ENCODE measurements at places on chromosomes 16 and 17. TPM values are rescaled to one million over a fixed set of nuclear protein-coding genes. Genes with fewer than 3 reads are reported as not detected.
A peak's percentile ranks its signal among the peaks of the same experiment; 100 is the strongest.

- no peak overlapping the region for H3K4me3 ChIP-seq
- no peak overlapping the region for H3K27ac ChIP-seq
- peaks cover 11% of the 10 kb centered on the region for H3K4me1 ChIP-seq
- DNase-seq = no peak
- peaks cover 2% of the 10 kb centered on the region for H3K36me3 ChIP-seq
- no peaks in the 10 kb centered on the region for H3K27me3 ChIP-seq
Measured at GRCh38 chr17:82876602-82877379, 37.0 kb upstream of the ZNF750 start.

GRCh38 chr16:87319011-87319410 lies 1.8 kb upstream of the C16orf95 start:
- H3K4me3 ChIP-seq = 0 out of 2 replicates have a peak overlapping the region, but pooled peaks have one; percentile 99
- no peaks in the 10 kb centered on the region for H3K4me1 ChIP-seq
- H3K27ac ChIP-seq = no peak overlapping the region
- H3K27me3 ChIP-seq = no peaks in the 10 kb centered on the region

DNA sequence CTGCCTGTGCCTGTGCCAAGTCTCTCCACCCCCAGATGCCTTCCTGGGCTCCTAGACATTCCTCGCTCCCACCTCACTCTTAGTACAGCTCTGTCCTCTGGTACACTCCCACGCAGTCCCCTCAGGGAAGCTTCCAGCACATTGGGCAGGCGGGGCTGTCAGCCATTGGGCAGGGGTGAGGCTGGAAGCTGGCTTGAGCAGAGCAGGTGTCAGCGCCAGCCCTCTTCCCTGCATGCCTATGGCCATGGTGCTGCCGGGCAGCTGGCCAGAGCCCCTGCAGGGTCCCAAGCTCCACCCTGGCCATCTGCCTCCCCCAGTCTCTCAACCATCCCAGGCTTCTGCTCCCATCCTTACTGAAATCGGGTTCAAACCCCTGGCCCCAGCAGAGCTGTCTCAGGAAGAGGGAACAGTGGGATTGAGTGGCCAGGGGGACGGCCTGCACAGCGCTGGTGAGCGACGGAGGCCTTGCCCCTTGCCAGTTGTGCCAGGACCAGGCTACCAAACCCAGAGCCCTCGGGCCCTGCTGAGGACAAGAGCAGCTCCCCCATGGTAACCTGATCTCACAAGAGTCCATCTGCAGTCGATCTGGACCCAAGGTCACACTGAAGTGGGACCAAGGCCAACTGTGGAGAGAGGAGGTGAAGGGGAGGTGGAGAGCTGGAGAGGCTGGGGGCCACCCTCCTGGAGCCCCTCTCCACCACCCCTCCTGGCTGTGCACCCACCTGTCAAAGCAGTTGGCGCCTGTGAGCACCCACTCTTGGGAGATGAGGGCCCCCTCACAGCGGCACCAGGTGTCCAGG lies 2.4 kb upstream of the B9D1 start:
- no peaks in the 10 kb centered on the region for H3K36me3 ChIP-seq
- H3K4me1 ChIP-seq = peaks cover 4% of the 10 kb centered on the region
- no peak overlapping the region for H3K4me3 ChIP-seq
- H3K27ac ChIP-seq = no peak overlapping the region

- H3K4me1 ChIP-seq = no peaks in the 10 kb centered on the region
- no peaks in the 10 kb centered on the region for H3K36me3 ChIP-seq
- no peaks in the 10 kb centered on the region for H3K27me3 ChIP-seq
- H3K27ac ChIP-seq = no peak overlapping the region
- DNase-seq = no peak
Measured at GRCh38 chr17:17421346-17422216, 55.2 kb upstream of the MED9 start.

Gene CCL4
- not detected for total RNA-seq

Gene WDR59
- total RNA-seq = 107 TPM

DNA sequence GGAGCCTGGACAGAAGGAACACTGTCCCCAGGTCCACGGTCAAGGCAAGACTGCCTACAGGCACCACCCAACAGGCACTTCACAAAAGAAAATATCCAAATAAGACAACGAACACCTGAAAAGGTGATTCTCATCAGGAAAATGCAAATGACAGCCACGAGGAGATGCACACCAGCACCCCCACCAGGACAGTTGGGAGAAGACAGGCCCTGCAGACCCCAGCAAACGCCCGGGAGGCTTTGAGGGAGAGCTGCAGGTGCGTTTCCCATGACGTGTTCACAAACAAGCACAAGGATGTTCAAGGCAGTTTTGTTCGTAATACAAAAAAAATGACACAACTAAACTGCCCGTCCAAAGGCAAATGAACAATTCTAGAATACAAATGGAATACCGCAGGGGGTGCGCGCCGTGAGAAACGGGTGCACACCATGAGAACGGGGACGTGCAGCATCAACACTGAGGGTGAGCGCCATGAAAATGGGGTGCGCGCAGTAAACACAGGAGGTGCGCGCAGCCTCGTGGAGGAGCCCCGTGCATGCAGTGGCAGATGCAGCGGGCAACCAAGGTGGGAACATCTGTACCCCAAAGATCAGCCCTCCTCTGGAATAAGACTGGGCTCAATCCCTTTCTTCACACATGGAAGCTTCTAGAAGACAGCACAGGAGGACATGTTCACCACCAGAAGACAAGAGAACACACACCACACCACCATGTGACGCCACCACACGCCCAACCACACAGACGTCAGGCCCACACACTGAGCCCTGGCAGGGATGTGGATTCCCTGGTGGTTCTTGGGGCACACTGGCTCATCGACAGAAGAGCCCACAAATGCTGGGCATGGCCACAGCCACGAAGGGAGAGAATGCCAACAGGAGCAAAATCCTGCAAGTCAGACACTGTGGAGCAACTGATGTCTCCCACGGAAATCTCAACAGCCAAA lies 91.2 kb downstream of the ZNF778 start:
- no peaks in the 10 kb centered on the region for H3K4me1 ChIP-seq
- no peak for DNase-seq
- no peak overlapping the region for H3K27ac ChIP-seq
- no peak overlapping the region for H3K4me3 ChIP-seq

Gene HAP1
- 3.8 TPM for total RNA-seq

DNA sequence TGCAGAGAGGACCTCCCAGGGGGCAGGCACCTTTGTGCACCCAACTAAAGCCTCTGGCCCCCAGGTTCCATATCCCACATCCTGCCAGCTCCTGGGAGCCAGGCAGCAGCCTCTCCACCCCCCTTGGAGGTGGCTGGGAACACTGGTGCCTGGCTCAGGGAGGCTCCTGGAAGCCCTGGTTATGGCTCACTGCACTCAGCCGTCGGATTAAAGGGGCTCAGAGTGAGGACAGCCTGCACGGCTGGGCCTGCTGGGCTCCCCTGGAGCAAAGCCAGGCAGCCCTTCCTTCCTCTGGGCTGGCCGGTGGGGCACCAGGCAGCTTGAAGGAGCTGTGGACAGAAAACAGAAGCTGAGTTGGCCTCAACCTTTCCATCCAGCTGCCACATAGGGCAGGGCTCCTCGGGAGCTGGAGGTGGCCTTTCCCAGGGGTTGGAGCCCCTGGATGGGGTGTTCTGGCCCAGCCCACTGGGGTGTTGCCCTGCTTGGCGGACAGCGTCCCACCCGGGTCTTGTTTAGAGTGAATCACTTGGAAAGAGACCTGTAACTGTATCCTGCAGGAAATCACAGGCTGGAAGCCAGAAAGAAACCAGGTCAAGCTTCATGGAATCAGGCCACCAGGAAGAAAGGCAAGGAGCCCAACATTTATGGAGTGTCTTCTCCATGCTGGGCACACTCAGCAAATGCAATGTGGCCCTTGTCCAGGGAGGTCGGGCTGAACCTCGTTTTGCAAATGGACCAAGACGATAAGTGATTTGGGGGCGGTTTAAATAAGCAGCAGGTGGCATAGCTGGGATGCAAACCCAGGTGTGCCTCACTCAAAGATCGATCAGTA lies 253.3 kb downstream of the SOX9 start:
- DNase-seq = no peak
- peaks cover 11% of the 10 kb centered on the region for H3K4me1 ChIP-seq
- no peaks in the 10 kb centered on the region for H3K27me3 ChIP-seq

GRCh38 chr17:3771140-3771539 lies 29.8 kb downstream of the ITGAE start:
- no peak overlapping the region for H3K27ac ChIP-seq
- no peak for DNase-seq
- H3K36me3 ChIP-seq = no peaks in the 10 kb centered on the region
- H3K4me1 ChIP-seq = no peaks in the 10 kb centered on the region
- no peak overlapping the region for H3K4me3 ChIP-seq
- H3K27me3 ChIP-seq = no peaks in the 10 kb centered on the region

- no peak overlapping the region for H3K4me3 ChIP-seq
- no peak overlapping the region for H3K27ac ChIP-seq
Measured at GRCh38 chr17:40718930-40719329, 15.4 kb upstream of the KRT24 start.

Gene EMP2
- total RNA-seq = 22.6 TPM

DNA sequence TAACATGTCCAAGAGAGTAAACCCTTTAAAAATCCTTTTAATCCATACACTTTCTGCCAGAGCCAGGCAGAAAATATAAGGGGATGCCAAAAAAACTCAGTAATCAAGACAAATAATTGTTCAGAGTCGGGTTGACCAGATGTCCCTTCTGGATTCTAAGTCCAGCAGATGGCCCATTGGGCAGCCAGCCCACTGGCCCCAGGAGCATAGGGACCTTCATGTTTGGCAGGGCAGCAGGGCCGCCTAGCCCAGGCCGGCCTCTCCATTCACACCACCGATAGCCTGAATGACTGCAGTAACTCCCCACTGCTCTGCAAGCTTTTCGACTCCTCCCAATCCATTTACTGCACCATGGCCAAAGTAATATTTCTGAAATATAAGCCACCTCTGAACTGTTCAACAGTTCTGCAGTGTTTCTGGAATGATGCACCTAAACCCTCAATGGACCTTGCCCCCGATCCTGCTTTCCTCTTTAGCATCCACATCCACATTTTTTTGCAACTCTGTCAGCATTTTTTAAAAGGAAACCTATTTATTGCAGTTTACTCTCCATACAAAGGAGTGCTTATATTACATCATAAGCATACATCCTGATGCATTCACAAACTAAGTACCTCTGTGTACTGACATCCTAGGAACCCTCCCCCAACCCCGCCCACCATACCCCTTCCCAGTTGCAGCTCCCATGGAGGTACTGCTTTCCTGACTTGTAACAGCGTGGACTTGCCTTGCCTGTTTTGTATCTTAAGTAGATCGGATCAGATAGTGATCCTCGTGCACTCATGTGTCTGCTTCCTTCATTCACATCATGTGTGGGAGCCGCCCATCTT lies 46.4 kb downstream of the LDHD start:
- H3K27me3 ChIP-seq = no peaks in the 10 kb centered on the region
- H3K4me3 ChIP-seq = no peak overlapping the region

DNA sequence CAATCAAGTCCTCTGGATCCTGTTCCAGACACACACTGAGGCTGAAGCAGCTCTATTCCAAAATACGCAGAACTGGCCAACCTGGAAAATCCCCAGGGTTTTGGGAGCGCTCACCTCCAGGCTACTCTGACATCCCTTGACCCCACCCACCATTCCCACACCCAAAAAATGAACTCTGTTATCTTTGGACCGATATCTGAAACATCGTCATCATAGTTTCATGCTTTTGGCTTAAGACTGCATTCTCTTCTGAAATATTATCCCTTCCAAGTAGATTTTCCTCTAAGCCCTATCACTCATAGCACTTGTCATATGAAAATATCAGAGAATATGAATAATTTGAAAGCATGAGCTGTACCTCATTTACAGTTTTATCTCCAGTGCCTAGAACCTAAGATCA lies 34.7 kb downstream of the VAT1L start:
- no peaks in the 10 kb centered on the region for H3K27me3 ChIP-seq
- H3K4me3 ChIP-seq = no peak overlapping the region
- DNase-seq = no peak
- peaks cover 17% of the 10 kb centered on the region for H3K36me3 ChIP-seq
- peaks cover 4% of the 10 kb centered on the region for H3K4me1 ChIP-seq

GRCh38 chr16:87065446-87066132 lies 251.6 kb downstream of the C16orf95 start:
- no peak overlapping the region for H3K4me3 ChIP-seq
- H3K27me3 ChIP-seq = no peaks in the 10 kb centered on the region
- H3K27ac ChIP-seq = no peak overlapping the region
- DNase-seq = no peak

GRCh38 chr17:48472411-48473281 lies 42.6 kb upstream of the SKAP1 start:
- H3K4me3 ChIP-seq = no peak overlapping the region
- DNase-seq = no peak
- no peaks in the 10 kb centered on the region for H3K36me3 ChIP-seq
- peaks cover 13% of the 10 kb centered on the region for H3K4me1 ChIP-seq
- H3K27me3 ChIP-seq = 0 out of 2 replicates have a peak, but pooled peaks cover 2% of the 10 kb centered on the region
- H3K27ac ChIP-seq = no peak overlapping the region

Gene OR1F1
- total RNA-seq = 0.48 TPM

DNA sequence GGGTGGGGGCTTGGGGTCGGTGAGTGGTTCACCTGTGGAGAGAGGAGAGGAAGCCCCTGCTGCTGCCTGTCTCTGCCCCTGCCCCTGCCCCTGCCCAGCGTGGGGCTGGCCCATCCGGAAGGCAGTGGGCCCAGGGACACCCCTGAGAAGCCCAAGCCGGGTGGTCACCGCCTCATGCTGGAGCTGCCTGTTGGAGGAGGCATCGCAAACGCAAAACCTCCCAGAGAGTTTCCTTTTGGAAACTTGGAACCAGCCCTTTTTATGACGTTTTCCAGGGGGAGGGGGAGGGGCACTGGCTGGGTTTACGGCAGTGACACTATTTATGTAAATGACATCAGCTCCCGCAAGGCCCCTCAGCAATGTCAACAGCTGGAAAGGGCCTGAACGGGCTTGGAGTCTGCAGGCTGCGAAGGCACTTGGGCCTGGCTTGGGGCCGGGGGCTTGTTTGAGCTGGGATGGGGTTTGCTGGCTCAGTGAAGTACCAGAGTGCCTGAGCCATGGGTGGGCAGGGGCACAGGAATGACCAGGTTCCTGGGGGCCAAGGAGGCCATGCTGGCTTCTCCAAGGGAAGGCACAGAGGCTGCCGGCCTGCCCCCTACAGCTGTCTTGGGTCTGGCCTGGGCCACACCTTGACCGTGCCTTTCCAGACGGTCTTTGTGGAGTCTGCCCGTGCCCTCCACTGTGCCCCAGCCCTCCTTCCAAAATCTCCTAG lies 219.5 kb downstream of the NTN1 start:
- DNase-seq = no peak
- no peaks in the 10 kb centered on the region for H3K36me3 ChIP-seq
- no peak overlapping the region for H3K27ac ChIP-seq
- H3K27me3 ChIP-seq = no peaks in the 10 kb centered on the region
- H3K4me3 ChIP-seq = no peak overlapping the region
- H3K4me1 ChIP-seq = peaks cover 3% of the 10 kb centered on the region

Data from H1 (cell line).